GM18507 (cell line): ENCODE measurements at places on chromosomes 13 and 19.

- DNase-seq = no peak
These were observed 85.6 kb downstream of the RXFP2 start for GRCh38 chr13:31824705-31825517.

DNA sequence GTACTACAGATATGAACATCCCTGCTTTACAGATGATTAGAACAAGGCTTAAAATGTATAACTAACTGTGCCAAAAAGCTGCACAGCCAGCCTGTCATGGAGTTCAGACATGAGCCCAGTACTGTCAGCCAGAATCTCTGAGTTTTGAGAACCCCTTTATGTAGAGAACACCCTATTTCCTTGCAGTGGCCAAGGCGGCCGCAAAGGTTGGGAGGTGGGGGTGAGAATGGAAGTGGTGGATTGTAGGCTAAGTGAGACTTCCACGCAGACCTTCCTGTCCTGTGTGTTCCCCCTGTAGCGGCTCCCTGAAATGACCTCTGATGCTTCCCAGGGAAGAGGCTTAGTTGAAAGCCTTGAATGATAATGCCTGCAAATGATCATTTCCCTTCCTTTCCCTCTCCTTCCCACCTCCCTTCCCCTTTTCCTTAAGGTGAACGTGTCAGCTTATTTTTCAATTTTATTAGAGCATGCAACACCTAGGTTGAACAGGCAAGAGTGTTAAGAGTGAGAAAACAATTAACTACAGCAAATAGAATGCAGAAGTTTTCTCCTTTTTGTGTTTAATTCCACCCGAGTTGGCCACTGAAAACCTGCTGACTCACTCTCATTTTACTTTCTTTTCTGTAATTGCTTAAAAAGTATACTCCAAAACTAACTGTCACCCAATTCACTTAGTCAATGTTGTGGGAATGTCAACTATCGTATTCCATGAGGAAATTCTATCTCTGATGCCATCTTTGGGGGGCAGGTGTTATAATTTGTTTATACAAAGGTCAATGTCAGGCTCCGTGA lies 167.0 kb upstream of the EDNRB start:
- DNase-seq = no peak

DNA sequence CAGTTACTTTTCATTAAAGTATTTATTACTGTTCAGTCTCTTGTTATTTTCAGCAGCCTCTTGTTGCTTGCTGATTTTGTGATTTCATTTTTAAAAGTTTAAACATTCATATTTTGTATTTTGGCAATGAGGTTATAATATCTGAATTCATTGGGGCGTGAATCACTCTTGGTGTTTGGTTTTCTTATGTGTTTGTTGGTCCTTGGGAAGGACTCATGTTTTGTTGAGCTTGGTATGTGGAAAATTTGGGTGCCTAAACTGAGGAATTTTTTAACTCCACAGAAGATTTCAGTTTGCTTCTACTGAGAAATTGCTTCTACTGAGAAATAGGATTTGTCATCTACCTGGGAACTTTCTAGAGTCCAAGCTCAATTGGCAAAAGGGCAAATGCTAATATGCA lies 38.2 kb downstream of the PDS5B start:
- no peak for DNase-seq

DNA sequence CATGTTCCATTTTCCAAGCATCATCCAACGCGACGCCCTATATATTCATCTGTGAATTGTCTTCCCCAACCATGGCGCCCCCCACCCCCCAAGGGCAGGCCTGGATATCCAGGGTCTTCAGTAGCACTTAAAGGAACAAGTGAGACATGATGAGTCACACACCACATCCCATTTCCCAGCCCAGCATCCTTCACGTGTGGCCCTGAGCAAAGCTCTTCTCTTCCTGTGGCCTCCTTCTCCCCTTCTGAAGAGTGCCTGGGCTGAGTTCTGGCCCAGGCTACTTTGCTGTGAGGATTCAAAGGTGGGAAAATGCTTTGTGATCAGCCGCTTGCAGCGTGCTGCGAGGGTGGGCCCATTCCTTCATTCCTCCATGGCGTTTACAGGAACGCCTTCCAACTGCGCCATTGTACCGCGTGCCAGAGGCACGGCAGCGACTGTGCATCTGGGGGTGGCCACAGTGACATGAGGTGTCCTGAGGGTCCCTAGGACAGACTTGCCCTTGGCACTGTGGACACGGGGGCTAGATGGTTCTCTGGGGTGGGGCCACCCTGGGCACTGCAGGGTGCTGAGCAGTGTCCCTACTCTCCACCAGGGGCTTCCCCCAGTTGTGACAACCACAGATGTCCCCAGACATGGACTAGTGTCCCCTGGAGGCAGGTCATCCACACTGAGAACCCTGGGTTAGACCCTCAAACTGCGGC lies 11.7 kb downstream of the PLIN4 start:
- DNase-seq = no peak

DNA sequence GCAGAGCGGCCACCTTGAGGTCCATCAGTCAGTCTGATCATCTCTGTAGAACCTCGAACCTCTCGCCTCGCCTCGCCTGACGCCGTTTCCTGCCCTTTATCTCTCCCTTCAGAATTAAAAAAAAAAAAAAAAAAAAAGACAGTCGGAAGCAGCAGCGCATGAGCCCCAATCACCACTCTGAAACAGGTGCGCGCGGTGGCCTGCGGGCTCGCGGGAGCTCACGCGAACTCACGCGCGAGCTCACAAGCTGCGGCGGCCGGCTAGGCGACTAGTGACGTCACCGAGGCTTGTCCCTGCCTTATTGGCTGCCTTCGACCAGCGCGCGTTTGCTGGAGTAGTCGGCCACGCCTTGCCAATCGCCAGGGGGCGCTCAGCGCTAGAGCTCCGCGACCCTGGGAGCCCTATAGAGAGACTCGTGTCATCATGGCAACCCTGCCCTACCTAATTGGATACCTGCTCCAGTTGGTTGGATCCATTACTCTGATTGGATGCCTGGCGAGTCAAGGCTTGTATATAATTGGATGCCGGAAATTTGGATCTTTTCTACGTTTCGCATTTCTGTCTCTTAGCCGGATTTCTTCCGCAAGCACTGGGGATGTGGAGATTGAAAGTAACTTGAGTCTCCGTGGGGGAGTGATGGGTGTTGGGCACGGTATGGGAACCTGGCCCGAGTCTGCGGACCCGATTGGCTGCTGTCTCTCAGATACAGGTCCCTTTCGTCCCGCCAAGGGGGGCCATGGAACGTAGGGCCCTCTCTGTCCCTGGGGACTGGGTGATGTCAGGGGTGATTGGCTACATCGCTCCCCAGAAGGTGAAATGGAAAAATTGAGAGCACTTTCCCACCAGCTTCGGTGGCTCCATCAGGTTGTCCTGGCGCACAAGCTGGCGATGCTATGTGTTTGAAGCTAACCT lies 31.6 kb downstream of the SYT3 start:
- DNase-seq = peak; percentile 81

DNA sequence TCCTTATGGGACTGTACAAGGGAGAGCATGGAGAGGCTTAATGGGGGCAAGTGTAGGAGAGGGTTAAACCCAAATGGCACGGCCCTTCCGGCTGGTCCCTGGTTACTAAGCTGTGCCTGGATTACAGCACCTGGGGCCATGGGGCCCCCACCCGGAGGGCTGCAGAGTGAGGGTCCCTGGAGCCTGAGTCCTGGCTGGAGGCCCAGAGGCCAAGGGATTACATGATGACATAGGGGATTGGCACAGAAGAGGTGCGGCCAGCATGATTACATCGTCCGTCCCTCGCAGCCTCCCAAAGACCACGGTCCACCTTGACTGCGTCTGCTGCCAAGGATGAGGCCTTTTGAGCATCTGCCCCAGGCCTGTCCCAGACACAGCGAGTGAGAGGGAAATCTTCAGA lies 149.4 kb downstream of the URI1 start:
- DNase-seq = no peak

DNA sequence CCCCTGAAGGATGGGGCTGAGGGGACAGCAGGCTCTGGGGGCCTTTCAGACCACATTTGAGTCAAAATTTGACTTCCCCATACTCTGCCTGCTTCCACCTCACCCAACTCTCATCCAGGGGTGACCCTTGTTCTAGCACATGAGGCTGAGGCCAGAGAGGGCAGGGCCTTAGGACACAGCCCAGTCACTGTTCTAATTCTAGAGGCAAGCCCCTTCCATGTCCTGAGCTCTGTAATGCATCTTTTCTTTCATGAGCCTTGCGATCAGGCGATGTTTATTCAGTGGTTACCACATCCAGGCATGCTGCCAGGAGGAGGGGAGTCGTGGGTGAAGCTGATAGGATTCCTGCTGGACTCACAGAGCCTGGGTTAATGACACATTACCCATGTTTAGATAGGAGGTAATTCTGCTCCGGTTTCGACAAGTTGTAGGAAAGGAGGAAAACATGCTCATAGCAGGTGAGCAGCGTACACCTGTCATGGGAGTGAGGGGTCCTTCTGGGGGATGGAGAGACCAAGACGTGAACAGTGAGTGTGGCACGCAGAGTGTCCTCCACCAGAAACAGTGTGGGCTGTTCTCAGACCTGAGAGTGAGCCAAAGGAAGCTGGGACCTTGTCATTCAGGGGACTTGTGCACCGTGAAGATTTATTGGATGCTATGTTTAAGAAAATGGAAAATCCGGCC lies 9.3 kb downstream of the RPS9 start:
- no peak for DNase-seq

- no peak for DNase-seq
These were observed 30.7 kb upstream of the WDFY2 start for GRCh38 chr13:51553531-51553930.
